ENCODE measurements at places on chromosomes 7 and 10.
A peak's percentile ranks its signal among the peaks of the same experiment; 100 is the strongest.

- DNase-seq, result no peak
These were observed 179.1 kb downstream of the PRKCQ start for GRCh38 chr10:6400821-6401465.

DNA sequence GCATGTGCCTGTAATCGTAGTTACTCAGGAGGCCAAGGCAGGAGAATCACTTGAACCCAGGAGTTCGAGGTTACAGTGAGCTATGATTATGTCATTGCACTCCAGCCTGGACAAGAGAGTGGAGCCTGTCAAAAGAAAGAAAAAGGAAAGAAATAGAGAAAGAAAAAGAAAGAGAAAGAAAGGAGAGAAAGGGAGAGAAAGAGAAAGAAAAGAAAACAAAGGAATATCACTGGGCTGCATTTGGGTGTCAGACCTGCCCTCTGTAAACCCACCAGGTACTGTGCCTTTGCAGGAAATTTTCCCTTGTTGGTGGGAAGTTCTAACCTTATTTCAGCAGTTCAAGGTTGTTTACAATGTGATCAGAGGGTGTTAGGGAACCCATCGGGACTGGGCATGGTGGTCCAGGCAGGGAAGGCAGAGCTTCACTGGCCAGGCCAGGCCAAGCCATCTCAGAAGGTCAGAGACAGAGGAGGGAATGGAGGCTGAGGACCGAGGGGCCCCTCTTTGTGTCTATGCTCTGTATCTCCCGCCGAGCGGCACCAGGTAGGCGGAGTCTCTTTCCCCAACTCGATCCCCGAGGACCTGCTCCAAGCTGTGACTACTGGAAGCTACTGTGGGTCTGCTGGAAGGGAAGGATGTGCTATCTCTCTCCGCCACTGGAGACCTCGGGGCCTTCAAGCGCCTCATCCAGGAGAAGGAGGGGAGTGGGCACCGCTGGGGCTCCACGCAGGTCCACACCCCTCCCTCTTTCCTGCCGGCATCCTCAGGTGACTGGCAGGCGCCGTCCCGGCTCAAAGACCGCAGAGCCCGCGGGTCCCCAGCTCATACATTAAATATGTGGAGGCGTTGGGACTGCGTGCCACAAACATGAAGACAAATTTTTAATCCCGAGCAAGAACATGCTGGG, 15.2 kb upstream of the KAZALD1 start:
- DNase-seq, result no peak

DNA sequence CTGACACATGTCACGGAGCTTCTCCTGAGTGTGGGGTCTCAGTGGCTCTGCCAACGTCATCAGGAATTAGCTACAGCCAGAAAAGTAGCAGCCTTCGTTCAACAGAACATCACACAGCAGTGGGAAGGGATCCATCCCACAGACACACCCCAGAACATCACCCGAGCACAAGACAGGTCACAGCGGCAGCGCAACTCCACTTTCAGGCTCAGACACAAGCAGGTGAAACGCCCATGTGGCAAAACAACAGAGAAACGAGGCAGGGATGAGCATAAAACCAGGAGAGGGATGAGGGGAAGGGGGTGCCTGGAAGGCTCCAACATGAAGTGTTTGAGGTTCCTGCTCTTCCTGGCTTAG, 44.8 kb downstream of the CAMK2B start:
- no peak for DNase-seq

DNA sequence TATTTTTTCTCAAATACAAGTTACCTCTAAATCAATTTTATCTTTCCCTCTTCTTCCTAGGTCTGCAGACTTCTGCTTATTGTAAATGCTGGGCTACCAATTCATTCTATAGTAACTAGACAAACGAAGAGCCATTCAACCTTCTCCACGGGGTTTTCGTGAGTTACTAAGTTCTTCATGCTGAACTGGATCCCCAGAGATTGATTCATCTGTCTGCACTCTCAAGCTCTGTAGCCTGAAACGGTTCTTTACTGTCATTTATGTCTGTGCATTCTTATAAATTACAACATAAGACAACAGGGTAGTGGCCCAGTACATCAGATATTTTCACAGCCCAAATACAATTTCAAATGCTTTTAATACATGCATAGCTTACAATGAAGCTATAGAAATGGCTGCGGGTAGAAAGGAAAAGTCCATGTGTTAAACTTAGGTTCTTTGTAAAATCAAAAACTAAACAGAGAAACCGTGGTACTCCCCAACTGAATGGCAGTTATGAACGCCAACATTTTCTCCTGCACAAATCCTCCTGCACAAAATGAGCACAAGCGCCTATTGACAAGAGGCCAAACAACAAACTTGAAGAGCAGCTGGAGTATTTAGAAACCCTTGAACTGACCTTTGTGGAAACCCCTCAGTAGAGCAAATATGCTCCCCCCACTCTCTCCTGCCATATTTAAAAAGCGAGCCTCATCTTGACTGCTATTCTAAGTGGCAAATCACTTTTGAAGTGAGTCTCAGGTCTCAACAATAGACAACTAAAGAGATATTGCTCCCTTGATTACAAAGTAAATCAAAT, 20.7 kb downstream of the LAMB1 start:
- DNase-seq, result no peak

GRCh38 chr7:109635374-109635773, 1065.7 kb downstream of the DNAJB9 start:
- no peak for DNase-seq

GRCh38 chr10:120684226-120684625, 166.9 kb upstream of the WDR11 start:
- DNase-seq, result no peak

GRCh38 chr10:9545073-9545472, 1472.6 kb upstream of the CELF2 start:
- no peak for DNase-seq

- no peak for DNase-seq
These were observed 1.3 kb downstream of the UBN2 start for GRCh38 chr7:139232377-139232717.

DNA sequence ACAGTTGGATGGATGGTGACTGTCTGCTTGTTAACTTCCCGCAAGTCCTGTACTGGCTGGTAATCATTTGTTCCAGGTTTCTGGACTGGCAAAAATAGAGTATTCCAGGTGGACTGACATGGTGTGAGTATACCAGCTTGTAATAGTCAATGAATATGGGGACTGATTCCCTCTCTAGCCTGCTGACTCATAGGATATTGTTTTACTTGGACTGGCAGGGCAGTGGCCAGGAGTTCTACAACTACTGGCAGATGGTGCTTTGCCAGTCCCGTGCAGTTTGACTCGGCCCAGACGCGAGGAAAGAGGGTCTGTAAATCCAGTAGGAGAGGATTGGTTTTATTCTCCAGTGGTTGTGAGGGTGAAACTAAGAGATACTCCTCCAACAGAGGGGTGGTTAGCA, 78.0 kb downstream of the PRR15 start:
- DNase-seq, result no peak

DNA sequence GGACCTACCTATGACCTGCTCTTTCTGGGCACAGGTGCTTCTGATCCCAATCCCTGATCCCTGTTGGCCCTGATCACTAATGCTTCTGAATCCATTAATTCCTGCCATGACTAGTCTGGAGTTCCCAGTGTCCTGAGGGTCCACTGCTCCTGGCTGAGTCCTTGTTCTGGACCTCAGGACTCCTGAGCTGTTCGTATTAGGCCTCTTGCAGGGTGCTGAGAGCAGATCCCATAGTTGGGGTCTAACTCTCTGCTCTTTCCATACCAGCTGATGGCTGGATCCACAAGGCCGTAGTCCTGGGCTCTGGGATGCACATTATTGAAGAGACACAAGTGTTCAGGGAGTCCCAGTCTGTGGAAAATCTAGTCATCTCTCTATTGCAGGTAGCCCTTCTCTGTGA, 7.0 kb downstream of the MRPL43 start:
- DNase-seq, result no peak

DNA sequence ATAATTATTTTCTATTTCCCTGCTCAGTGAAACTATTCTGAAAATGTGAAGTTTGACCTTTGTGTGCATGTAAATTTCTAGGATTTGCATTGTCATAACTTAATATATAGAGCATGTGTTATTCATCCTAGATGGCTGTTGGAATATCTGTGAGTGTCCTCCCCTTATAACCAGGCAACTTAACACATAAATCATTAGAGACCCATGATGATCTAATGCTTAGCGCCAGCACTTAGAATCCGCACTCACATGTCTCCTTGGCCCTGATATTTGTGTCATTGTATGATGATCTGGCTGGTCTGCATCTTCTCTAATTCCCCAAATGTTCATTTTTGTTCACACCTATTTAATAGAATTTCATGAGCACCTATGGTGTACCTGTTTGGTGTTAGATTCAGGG, 1354.5 kb downstream of the XPNPEP1 start:
- no peak for DNase-seq

GRCh38 chr7:140679186-140679585, 6.4 kb downstream of the ADCK2 start:
- DNase-seq, result no peak

DNA sequence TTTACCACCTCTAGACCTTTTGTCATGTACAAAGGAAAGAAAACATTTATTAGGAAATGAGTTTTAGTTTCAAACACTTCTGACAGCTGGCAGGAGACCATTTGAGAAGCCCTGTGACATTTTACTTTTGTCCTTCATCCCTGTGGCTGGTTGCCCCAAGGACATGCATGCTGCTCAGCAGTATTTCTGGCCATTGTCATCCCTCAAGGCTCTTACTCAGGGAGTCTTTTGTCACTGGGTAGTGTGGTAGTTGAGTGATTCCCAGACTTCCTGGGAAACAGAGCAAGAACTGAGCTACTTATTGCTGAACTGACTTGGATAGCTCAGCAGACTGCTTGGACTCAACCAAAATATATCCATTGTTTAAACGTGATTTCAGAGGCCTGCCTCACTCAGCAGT, 142.8 kb downstream of the LRRC4 start:
- DNase-seq, result no peak

- DNase-seq, result no peak
These were observed 20.6 kb downstream of the PALD1 start for GRCh38 chr10:70498970-70499835.

- no peak for DNase-seq
These were observed 119.0 kb downstream of the OAT start for GRCh38 chr10:124299696-124300095.

- DNase-seq, result no peak
These were observed 199.0 kb upstream of the RHOBTB1 start for GRCh38 chr10:61142987-61143386.

DNA sequence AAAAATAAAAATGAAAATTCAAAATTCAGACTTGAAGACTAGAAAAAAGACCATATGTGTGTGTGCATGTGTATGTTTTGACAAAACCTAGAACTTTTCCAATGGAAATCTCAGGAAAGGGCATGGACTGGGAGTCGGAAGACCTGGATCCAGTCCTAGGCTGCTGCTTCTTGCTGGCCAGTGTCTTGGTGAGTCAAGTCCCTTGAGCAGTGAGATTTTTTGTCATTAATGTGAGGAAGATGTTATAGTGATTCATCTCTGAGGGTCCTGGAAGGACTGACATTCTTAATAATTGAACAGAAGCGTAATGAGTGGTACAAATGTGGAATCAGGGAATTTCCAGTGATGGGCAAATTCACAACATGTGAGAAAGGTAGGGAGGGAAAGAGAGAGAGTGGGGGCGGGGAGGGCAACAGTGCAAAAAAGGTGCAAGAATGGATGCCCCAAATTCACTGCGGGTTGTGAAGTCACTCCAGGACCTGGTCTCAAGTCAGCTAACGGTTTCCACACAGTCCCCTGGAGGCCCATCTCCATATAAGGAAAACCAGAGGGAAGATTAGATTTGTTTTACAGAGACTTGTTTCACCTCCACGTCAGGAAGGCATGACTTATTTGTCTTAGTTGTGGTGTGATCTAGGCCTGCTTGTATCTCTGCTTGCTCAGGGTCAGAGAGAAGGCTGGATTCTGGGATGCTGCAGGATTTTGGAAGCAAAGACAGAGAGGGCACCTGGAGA, 201.7 kb downstream of the BUB3 start:
- DNase-seq, result no peak

- DNase-seq, result no peak
These were observed 43.6 kb upstream of the CDK14 start for GRCh38 chr7:90552521-90552920.

DNA sequence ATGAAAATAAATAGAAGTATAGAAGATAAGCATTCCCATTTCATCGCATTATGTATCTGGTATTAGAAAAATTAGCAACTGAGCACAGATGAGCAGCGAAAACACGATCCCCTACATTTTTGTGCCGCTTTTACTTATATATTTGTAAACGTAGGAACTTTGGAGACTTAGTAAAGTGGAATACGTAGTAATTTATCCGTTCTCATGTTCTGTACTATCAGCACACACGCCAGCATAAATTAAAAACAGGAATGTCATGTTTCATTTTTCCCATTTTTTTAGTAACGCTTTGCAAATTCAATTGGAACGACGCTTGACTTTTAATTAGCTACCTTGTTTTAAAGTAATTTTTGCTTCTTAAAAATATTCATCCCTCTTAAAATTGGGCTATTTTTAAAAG, 2.4 kb downstream of the ZNRF2 start:
- DNase-seq, result no peak

DNA sequence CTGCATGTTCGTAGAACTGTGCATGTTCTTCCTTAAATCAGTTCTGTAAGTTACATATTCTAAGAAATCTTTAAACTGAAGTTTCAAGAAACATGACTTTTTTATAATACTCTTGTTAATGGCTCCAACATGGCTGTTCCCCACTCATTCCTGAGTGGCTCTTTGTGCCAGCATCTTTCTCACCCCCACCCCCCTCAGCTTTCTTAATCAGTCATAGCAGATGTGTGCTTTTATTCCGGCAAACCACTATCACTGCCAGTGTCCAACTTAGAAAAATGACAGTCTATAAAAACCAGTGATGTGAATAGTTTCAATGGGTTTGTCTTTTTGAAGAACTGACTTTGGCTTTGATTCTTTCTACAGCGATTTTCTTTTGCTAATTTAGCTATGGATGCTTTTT, 37.6 kb downstream of the PITRM1 start:
- DNase-seq, result no peak

DNA sequence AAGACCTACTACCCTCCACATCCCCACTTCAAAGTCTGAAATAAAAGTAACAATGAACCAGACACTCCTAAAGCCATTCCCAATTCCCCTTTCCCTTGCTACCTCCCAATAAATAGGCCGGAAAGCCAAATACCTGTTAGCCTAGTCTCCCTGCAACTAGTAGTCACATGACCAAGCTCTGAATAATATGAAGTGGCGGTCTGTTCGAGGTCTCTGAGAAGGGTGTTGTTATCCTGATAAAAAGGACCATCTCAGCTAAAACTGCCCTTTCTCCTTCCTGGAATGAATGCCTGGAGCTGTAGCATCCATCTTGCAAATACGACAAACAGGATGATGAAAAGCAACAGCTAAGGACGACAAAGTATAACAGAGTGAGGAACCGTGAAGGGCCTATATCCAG, 6.0 kb downstream of the KIF5B start:
- DNase-seq, result no peak

GRCh38 chr10:122373721-122374120, 787 bp upstream of the PLEKHA1 start:
- DNase-seq, result no peak

GRCh38 chr7:82714883-82715282, 271.3 kb upstream of the CACNA2D1 start:
- peak; percentile 22 for DNase-seq

GRCh38 chr7:47792521-47793121, 155.6 kb downstream of the PKD1L1 start:
- DNase-seq, result no peak
